ENCODE measurements at places on chromosomes 7 and 10. TPM values are rescaled to one million over a fixed set of nuclear protein-coding genes. Genes with fewer than 3 reads are reported as not detected.

The MYH16 gene
- not detected for total RNA-seq

GRCh38 chr10:132571650-132572544 is 34.3 kb downstream of the INPP5A start:
- DNase-seq = peak; percentile 15

GRCh38 chr7:148915211-148915610 is 31.1 kb upstream of the EZH2 start:
- DNase-seq = no peak

DNA sequence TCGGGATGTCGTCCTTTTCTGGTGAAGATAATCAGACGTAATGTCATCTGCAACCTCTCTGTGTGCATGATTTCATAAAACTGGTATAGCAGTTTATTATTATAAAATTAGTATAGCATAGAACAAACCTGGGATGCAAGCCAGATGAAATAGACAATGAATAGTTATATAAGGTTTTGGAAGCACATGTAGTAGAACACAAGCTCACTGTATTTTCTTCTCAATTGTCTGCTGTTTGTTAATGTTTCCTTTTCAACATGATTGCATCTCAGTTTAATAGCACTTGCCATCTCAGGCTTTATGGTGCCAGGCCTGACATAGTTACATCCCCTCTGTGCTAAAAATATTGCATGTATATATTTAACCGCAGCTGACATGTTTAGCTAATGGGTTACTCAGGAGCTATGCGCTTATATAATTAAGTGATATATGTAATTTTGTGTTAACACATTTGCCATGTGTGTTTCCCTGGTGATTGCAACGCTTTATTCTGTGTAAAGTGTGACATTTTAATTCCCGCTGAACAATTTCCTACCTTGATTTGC is 132.7 kb downstream of the ARID5B start:
- peak; percentile 34 for DNase-seq

Data from SK-MEL-5 (cell line).